ENCODE measurements at places on chromosomes 4 and X.

GRCh38 chr4:186342582-186342981, 76.6 kb downstream of the F11 start:
- no peak for DNase-seq

- peak; percentile 21 for DNase-seq
Measured at GRCh38 chr4:13522282-13523104, 21.8 kb downstream of the NKX3-2 start.

- DNase-seq: no peak
Measured at GRCh38 chr4:146577111-146577510, 55.4 kb upstream of the SLC10A7 start.

DNA sequence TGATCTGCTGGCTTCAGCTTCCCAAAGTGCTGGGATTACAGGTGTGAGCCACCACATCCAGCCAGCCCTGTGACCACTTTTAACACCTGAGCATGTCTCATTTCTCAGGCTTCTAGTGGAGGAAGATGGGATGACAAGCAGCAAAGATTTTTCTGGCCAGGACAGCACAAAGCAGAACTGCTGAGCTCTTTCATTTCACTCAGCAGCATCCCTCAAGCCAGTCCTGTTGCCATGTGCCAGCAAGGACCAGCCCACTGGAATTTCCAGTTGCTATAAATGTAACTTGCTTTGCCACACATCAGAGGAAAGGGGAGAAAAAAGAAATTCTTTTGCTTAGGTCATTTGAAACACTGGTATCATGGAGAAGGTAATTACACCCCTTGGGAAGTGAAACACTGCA, 75.9 kb downstream of the SLC9A7 start:
- no peak for DNase-seq

- DNase-seq: no peak
Measured at GRCh38 chr4:118969359-118969758, 80.7 kb downstream of the SYNPO2 start.

- no peak for DNase-seq
Measured at GRCh38 chrX:94400488-94400887, 726.5 kb downstream of the FAM133A start.

GRCh38 chr4:25050370-25051078, 19.8 kb upstream of the LGI2 start:
- DNase-seq: no peak

DNA sequence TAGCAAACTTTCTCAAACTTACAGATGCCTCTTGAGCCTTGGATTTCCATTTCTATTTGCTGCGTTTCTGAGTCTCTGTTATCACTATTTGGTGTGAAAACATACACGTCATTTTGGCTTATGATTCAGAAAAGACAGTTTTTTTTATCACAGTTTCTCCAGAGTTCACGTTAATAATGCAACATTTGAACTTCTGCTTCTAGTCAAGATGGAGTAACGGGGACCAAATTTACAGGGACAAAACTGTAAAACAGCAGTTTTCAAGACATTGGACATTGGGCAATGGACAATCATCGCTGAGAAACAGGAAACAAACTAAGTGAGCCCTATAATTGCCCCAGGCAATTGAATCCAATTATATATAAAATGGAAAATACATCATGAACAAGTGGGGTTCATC, 36.2 kb upstream of the TASL start:
- no peak for DNase-seq

DNA sequence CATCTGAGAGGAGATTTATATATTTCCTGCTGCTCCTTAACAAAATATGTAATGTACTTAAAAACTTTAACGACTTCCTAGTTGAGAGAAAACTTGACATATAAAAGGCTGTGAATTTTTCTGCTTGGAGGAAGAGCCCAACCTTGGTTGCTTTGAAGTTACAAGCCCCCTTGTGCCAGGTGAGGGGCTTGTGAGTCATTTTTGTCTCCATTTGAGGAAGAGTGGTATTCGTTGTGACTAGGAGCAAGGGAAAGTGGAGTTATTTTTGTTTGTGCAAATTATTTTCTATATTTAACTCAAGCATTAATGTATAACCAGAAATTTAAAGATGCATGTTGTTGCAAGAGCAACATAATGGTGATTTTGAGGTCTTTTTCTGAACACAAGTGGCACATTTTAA, 99.0 kb upstream of the DDX3X start:
- no peak for DNase-seq

- DNase-seq: peak; percentile 5
Measured at GRCh38 chr4:172055046-172055445, 241.8 kb downstream of the GALNTL6 start.

DNA sequence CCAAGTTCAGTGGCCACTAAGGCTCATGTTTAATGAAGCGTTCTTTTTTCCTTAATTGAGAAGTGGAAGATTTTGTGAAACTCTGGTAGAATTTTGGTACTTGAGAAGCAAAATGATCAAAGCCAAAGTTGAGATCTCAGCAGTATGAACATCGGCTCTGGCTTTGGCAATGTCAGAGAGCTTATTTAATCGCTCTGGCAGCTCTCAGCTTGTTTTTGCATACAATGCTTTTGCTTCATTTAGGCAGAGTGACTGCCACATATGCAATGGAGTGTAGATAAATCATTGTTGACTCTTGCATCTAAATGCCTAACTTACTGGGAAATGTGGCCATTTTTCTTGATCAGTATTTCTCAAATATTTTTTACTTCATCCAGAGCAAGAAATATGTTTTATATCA, 135.7 kb downstream of the AASDH start:
- no peak for DNase-seq

DNA sequence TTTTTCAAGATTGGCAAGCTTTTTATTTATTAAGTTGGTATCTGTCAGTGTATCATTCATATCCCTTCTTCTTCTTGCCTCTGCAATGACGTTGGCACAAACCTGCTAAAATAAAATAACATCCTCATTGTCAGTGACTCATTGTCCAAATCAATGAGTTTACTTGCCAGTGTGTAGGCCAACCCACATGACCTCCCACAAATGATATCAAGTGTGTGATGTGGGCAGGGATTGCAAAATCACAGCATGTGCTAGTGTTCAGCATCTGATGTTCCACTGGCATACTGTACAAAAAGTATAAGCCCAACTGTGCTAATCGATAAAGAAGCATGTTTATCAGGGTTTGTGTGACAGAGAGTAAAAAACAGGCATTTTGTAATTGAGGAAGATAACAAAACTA, 25.5 kb downstream of the GPAT3 start:
- DNase-seq: no peak

GRCh38 chrX:39398963-39399261, 597.7 kb downstream of the MID1IP1 start:
- DNase-seq: no peak
